Mesenteric fat pad (tissue), 1 donor: ENCODE measurements at places on chromosomes 7 and 10.

GRCh38 chr10:131480066-131480465, 168.5 kb upstream of the TCERG1L start:
- no peak for DNase-seq

GRCh38 chr10:612696-613095, 76.8 kb downstream of the DIP2C start:
- DNase-seq: no peak

DNA sequence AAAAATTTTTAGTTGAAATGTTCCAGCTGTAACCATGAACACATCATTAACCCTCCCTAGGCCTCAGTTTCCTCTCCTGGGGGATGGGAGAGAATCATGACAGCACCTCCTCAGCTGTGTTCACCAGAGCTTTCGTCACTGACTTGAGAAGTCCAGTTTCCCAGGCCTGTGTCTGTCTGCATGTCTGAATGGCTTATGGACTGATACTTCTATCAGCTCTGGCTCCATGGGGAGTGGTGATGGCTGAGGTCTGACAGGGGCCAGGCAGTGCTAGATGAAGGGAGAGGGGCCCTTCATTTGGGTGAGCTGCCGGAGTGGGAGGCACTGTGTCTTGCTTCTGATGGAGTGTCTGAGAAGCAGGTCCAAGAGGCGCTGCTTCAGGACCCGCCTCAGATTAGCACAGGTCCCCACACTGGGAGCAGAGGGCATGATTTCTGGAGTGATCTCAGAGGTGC, 192.9 kb downstream of the PTPN20 start:
- no peak for DNase-seq

GRCh38 chr7:29192323-29192722, 2.3 kb upstream of the CHN2 start:
- DNase-seq: no peak

- DNase-seq: no peak
These were observed 18.6 kb downstream of the PFKP start for GRCh38 chr10:3085785-3086567.
